ENCODE measurements at places on chromosomes 12 and 14.
A peak's percentile ranks its signal among the peaks of the same experiment; 100 is the strongest.

DNA sequence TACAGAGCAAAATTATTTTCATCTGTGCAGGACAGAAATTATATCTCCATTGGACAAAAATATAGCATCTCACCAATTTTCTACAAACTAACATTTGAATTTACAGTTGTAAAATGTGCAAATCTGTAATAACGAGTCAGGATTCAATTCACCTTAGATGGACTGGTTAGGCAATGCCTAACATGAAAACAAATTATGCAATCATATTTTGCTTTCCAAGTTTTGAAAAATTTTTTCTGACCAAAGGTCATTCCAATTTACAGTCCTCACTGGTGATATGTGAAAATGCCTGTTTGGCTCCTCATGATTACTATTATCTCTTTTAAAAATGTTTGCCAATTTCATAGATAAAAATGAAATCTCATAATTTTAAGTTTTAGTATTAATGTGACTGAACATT, 6.5 kb upstream of the CPM start:
- no peak for DNase-seq

DNA sequence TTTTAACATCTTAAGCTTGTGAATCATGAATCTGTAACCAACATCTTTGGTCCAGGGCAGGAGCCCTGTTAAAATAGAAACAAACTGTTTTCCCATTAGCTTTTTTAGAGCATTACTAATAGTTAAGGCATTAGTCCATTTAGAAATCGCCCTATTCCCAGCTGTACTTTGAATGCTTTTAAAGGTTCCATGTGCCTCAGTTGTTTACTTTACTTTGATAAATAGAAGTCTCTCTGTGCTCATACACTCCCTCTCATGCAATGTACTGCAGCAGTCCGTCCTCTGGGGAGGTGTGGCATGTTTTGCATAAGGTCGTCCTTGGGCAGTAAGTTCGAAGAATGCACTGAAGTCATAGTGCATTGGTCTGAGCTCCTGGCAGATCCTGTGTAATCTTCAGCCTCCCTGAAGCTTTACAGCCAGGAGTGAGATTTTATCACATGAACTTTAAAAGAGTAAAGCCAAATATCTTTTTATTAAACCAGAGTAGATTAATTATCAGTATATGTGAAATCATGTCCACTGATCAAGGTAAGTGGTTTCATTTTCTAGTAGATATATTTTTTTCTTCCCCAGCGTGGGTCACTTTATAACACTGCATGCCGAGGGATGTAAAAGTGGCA, 134.7 kb downstream of the FGD4 start:
- DNase-seq, result no peak

DNA sequence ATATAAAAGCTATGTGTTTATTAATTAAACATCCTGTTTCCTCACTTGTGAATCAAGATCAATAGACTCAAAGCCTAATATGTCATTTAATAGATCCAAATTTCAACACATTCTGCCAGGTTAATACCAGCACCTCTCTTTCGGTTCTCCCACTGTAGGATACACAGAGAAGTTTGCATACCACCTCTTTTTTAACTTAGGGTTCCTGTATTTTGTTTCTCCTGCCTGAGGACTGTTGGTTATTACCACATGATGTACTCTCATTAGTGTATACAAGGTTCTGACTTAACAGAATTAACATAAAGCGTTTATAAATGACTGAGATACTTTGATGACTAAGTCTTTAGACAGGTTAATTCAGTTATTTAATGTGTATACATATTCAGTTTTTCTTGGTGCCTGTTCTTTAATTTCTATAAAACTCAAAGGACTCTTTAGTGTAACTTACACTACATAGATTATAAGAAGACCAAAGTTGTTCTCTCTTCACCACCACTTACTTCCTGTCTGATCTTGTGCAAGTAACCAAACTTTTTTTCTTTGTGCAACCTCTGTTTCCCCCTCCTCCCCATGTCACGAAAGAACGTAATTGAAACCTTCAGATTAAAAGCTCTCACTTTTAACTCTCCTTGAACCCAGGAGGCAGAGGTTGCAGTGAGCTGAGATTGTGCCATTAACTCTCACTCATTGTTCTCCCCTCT, 89.8 kb upstream of the DNM1L start:
- DNase-seq, result no peak

- no peak for DNase-seq
Observed at GRCh38 chr14:68734231-68734732, 58.6 kb downstream of the ZFP36L1 start.

DNA sequence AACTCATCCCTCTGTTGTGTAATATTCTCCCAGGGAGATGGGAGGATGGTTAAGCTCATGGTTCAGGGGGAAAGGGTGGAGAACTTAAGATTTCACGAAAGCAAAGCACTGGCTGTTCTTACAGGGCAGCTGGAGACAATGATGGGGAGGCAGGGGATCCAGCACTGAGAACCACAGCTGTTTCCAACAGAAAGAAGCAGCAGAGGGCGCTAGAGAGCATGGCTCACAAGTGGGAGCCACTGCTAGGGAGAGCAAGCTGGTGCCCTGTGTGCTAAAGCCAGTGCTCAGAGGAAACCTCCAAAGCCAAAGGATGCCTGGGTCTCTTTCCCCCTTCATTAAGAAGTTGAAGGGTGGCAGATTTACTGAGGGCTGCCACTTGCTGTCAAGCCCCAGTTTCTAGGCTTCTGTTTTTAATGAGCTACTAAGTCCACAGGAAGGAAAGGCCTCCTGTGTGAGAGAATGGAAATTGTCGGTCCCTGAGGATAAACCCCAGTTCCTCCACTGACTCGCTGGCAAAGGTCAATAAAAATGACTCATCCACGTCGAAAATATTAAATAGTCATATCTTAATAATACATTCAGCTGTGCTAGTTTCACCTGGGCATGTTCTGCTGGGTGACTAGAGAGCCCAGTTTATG, 199.7 kb downstream of the ANO2 start:
- DNase-seq, result peak; percentile 72

DNA sequence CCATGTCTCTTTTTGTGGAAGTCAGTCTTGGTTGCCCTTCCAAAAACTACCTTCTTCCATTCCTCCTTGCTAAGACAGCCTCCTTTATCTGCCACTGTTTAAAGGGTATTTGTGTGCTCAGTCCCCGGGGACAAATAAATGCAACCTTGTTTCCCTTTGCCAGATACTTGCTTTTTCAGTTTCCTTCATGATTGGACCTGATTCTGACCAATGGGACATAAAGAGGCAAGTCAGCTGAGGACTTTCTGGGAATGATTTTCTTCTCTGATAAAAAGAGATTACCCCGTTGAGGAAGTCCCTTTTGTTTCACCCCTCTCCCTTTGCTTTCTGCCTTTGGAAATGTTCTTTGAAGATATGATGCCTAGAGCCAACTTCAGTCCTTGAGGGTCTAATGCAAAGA, 7.4 kb upstream of the TUBA1B start:
- no peak for DNase-seq

DNA sequence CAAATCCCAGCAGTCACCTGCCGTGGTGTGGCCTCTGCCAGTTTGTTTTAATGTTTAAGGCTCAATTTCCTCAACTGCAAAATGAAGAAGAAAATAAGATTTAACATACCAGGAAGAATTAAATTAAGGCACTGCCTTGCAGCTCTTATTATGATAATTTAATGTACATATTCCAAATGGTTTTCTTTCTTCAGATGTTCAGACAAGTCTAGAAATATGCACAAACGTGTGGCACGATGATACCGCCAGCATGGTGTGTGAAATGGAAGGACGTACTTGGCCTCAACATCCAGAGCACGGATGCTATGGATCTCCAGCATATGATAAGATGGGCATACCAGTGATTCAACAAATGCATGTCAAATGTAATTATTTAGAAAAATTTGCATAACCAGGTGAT, 959.4 kb upstream of the TMEM132C start:
- no peak for DNase-seq
